ENCODE measurements at places on chromosomes 4 and X.

DNA sequence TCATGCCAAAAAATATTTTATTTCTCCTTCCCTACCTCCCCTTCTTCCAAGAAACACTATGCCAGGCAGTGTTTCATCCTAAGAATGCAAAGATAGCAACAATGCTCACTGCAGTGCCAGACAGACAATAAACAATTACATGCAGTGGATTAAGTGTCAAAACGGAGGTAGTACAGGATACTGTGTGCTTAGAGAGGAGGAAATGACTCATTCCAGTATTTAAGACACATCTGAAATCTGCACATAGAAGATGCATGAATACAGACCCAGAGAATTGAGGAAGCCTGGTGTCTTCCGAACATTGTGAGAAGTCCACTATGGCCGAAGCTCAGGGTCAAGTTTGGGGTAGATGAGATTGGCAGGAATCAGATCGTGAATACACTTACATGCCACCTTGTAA lies 326.4 kb downstream of the PPP3CA start:
- peak; percentile 42 for DNase-seq

- no peak for DNase-seq
Observed at GRCh38 chr4:131296192-131296591, 1852.9 kb upstream of the PCDH10 start.

DNA sequence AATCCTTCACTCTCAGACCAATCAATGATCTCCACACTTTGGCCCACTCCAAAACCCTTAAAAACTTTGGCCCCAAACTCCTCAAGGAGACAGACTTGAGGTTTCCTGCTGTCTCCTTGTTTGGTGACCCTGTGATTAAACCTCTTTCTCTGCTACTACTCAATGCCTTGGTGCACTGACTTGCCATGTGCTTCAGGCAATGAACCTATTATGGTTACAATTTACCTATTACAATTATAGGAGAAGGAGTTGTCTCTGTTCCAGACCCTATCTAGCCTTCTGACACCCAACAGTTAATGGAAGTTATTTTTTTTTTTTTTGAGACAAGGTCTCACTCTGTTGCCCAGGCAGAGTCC lies 263.1 kb downstream of the STIM2 start:
- no peak for DNase-seq

- no peak for DNase-seq
Observed at GRCh38 chr4:77473509-77473908, 132.1 kb upstream of the CXCL13 start.

- no peak for DNase-seq
Observed at GRCh38 chr4:123822353-123822752, 425.8 kb downstream of the SPRY1 start.

- no peak for DNase-seq
Observed at GRCh38 chr4:101818362-101818761, 27.8 kb downstream of the BANK1 start.

Measured in GM06990 (cell line).